Activated T-helper 9 cell treated with anti-CD3 and anti-CD28 coated beads, Interleukin-2, amount 50 U/mL, for 16 hours (primary cell): ENCODE measurements at places on chromosomes 3 and 15.

DNA sequence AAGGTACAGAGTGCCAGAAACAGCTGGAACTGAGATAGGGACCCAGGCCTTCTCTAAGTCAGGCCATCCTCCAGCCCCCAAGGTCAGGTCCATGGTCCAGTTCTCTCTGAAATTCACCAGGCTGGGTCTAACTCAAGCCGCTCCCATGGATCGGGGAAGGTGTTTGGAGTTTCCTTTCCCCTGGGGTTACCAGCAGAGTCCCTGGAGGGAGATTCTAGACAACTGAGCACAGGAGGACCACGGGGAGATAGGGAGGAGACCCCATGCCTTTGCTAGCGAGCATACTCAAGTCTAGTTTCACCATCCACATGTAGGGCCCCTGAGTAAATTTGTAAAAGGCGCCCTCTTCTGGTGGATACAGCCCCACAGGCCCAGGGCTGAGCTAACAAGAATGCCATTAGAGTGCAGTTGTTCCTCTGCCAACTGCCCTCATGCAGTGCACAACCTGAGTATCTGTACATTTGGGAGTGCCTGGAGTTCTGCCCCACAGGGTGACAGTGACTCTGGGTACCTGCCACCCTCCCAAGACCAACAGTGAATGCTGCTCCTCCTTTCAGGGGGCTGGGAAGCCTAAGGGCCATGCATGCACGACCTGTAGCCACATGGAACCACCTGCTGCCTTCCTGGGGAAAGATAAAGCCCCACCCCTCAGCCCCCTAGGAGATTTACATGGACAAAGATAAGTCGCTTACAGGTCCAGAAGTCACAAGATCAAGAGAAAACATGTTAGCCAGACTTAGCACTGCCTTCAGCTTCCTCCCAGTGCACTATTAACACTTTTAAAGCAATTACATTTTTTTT is 89.0 kb downstream of the IQSEC1 start:
- peak; percentile 35 for DNase-seq

GRCh38 chr15:61621146-61621545 is 392.0 kb upstream of the RORA start:
- no peak for DNase-seq

DNA sequence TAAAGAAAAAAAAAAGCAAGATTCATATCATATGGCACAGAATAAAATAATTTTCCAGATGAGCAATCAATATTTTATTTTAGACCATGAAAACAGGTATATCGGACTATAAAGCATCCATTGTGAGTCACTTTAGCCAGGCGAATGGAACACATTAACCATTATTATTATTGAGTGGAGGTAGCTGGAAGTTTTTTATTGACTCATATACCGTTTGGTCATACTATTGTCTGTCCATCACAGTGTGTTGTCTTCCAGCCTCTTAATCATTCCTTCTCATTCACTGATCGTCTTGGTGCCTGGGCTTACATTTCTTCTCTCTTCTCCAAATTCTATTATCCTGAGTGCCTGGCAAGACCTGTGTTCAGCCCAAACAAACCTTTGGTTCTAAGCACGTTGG is 634.8 kb downstream of the MECOM start:
- DNase-seq = no peak

DNA sequence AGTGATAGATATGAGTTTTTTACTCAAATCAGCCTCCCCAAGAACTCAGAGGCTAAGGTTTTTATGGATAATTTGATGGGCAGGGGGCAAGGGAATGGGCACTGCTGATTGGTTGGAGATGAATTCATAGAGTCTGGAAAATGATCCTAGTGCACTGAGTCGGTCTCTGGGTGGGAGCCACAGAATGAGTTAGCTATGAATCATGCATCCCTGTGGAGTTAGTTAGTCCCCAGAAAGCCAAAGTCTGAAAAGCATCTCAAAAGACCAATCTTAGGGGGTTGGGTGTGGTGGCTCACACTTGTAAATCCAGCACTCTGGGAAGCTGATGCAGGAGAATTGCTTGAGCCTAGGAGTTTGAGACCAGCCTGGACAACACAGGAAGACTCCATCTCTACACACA is 516.1 kb downstream of the AGBL1 start:
- DNase-seq = no peak

GRCh38 chr3:175648899-175649298 is 789.8 kb downstream of the NAALADL2 start:
- DNase-seq = no peak

GRCh38 chr3:43525941-43526607 is 95.7 kb downstream of the ANO10 start:
- DNase-seq = no peak

- no peak for DNase-seq
Observed at GRCh38 chr3:12856626-12857025, 15.3 kb upstream of the RPL32 start.

DNA sequence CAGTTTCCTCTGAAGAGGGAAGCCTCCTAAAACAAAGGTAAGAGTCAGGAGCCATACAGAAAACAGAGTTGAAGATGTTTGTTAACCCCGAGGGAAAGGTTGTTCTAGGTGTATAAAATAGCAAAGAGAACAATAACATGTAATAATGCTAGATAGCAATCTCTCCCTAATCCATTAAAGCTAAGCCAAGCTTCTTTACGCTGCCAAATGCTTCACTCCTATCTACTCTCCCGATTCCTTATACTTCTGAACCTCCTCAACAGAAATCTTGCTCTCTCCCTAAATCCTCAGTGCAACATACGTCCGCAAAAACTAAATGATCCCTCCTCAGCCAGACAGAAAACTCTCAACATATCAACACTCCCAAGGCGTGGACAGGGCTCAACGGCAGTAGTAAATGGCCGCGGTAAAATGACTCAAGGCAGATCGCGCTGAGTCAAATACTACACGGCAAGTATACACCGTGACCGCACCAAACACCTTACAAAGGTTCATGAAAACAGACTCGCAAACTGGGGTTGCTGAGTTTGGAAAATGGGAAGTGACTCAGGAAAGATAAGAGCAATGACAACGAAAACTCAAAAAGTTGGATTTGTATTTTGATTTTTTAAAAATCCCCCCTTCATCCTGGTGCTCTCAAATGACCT is 682 bp downstream of the CLDND1 start:
- peak; percentile 38 for DNase-seq

DNA sequence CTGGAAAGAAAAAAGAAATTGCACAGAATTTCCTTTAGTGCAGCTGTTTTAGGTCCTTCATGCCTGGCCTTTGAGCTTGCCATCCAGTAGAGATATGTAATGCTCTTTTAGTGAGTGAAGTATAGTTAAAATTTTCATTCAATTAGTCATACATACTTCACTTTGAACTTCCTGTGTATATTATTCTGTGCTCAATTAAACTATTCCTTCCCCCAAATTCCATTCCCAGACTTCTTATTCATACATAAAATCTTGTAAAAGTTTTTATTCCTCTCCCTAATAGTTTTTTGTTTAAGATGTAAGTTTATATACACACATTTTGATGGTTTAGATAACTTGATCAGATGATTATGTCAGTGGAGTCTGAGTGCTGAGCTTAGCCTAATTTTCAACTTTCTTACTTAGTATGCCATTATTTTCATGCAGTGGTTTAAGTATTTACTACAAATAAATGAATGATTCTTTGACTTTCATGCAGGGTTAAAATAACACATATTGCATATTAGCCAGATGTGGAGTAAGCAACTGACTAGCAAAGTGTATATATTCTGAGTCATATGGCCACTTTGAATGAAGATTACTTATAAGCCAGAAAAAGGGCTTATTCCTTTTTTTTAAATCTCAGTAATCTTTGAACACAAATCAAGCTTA is 42.5 kb upstream of the ABHD10 start:
- no peak for DNase-seq

GRCh38 chr3:196518966-196519717 is 4.0 kb upstream of the SMCO1 start:
- DNase-seq = peak; percentile 38

DNA sequence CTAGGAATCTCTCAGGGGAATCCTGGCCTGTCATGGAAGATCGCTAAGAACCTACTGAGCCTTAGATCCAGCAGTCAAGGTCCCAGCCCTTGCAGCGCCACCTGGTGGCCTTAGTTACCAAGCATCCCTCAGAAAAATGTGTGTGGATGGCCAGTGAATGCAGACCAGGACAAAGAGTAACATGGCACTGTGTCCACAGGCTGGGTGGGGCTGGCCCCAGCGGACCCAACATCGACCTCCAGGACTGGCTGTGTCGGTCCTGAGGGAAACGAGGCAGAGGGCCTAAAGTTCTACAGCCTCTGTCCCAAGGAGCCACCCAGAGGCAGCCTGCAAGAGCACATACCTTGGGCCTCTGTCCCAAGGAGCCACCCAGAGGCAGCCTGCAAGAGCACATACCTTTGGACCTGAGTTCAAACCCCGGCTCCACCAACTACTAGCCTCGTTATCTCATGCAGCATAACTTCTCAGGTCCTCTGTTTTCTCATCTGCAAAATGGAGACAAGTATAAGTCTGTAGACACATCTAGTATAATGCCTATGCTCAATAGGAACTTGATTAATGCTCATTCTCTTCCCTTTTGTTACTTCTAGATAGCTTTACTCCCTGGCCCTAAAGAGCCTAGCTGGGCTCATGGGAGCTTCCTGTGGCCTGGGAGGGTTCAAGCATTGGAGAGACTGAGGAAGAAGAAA is 57.5 kb upstream of the HERC1 start:
- DNase-seq = peak; percentile 62
